Activated naive CD8-positive, alpha-beta T cell treated with anti-CD3 and anti-CD28 coated beads, Interleukin-2, amount 50 U/mL, for 16 hours (primary cell): ENCODE measurements at places on chromosomes 4 and X.

DNA sequence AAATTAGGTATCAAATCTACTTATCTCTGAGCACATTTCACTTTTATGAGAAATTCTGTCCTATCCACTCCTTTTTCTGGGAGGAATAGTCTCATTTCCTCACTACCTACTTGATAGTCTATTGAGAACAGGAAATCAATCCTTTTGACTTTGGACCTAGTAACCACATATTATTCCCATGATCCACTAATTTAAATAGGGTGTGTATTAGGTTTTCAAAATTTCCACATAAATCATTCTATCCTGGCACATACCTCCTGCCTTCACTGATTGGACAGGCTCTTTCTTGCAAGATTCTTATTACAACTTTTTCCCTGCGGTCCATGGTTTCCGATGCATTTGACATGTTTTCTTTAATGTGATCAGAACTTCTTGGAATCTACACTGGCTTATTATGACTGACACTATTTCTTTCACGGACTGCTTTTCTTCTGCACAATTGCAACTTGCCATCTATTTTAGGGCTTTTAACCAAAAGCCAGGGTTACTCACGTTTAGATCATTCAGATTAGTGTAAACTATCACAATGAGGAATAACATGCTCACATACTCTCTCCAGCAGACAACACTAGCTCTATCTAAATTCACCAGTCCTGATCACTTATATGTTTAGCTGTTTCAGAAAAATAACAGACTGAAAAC is 419.9 kb upstream of the SLIT2 start:
- DNase-seq, result no peak

GRCh38 chr4:33746979-33747378 is 2497.3 kb downstream of the ARAP2 start:
- DNase-seq, result no peak

GRCh38 chr4:101081695-101082369 is 265.5 kb downstream of the PPP3CA start:
- no peak for DNase-seq

DNA sequence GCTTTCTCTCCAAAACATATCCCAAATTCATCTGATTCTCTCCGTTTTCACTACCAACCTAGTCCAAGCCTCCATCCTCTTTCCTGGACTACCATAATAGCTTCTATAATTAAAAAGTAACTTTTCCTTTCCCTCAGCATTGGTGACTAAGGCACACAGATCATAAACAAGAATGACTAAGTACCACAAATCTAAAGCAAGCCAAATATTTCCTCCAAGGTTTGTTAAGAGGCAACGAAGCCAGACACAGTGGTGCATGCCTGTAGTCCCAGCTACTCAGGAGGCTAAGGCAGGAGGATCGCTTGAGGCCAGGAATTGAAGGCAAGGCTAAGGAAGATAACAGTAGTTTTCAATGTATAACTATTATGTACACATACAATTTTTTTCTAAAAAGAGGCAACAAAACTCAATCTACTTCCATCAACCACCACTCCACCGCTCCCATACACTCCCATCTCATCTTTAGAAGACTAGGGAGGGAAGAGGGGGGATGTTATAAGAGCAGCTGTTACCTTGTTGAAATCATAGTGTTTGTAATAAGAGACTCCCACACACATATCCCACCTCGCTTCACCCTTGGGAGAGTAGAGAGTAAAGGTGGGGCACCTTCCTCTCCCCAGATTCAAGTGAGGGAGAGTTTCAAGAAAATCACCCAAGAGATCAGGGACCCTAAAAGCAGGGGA is 4.2 kb upstream of the JCHAIN start:
- no peak for DNase-seq

- no peak for DNase-seq
Observed at GRCh38 chrX:106862972-106863688, 40.0 kb downstream of the RIPPLY1 start.

DNA sequence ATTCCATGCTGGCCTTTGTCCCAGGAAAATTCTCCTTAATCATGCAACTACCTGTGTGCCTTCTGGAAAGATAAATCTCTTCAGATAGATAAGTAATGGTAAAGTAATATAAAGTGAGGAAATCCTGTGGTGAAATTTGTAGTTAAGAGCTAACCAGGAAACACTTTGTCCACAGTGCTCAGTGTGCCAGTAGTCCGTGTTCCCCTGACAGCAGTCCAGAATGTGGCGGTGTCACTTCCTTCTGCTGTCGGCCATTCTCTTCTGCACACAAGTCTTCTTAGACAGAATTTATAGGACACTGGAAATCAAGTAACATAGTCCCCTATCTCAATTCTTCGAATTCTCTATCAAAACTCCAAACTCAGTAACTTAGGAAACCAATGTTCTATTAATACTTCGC is 5.7 kb upstream of the CXXC4 start:
- DNase-seq, result no peak

DNA sequence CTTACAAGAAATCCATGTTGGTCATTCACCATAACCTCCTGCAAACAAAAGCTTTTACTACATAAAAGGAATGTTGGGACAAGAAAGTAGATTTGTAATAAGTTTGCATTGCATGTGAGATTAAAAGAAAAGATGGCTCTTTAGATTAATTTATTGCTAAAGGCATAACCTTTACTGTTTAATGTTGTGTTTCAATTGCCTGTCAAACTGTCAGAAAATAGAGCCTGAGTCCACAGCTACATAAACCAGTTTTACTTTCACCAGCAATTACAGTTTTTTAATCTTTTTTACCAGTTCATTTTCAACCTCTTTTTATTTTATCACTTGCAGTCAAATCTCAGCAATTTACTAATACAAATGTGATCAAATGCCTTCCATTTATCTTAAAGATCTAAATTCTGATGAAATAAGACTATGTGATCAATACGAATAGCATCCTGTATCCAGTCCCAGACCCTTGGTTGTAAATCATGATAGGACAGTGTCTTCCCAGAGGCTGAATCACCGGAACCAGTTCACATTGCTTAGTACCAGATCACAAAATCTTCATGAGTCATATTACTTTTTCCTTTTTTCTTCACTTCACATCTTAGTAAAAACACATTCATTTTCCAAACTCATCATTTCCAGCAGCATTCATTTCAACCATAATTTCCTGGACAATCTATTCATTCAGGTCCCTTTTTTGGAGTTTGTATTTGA is 95.4 kb upstream of the FRG1 start:
- DNase-seq, result no peak

GRCh38 chrX:7362111-7362510 is 214.2 kb upstream of the PUDP start:
- DNase-seq, result no peak

- DNase-seq, result no peak
Observed at GRCh38 chr4:99652596-99653436, 4.8 kb downstream of the C4orf54 start.

GRCh38 chr4:3305610-3306371 is 13.0 kb downstream of the RGS12 start:
- DNase-seq, result no peak

GRCh38 chrX:23752740-23753415 is 9.8 kb upstream of the ACOT9 start:
- no peak for DNase-seq

DNA sequence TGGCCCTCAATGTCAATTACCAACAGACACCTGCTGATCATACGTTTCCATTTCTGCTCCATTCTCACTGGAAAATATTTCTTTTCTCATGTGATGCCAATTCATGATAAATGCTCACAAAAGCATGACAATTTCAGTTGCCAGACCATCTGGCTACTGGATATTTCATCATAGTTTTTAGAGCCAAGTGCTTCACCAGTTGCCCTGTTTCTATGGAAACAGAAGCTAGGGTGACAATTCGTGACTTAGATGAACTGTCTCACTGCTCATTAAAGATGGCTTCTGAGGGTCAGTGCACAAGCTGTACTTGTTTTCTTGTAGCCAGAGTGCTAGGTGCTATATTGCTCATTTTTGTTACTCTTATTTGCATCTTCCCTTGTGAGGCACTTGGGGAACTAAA is 184.9 kb downstream of the COMMD8 start:
- DNase-seq, result no peak

GRCh38 chrX:111731351-111731750 is 50.4 kb downstream of the ALG13 start:
- DNase-seq, result no peak

GRCh38 chr4:33085709-33086108 is 2365.5 kb downstream of the PCDH7 start:
- no peak for DNase-seq

GRCh38 chr4:184756399-184756798 is 22.5 kb upstream of the CENPU start:
- no peak for DNase-seq

DNA sequence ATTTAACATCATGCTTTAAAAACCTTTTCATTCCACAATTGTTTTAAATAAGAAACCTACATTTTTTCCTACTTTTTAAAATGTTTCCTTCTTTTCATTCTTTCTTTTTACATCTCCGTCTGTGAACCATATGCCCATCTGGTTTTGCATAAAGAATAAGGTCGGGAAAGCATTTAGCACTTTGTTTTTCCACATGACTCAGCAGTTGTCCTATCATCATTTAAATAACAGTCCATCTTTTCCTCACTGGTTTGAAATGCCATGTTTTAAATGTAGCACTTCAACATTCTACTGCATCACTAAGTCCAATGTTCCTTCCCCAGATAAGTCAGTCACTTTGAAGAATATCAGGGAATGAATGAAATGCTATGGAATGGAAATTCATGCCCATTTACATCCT is 128.4 kb downstream of the SH3RF1 start:
- DNase-seq, result no peak

GRCh38 chrX:109966246-109966645 is 36.7 kb upstream of the TMEM164 start:
- DNase-seq, result no peak

DNA sequence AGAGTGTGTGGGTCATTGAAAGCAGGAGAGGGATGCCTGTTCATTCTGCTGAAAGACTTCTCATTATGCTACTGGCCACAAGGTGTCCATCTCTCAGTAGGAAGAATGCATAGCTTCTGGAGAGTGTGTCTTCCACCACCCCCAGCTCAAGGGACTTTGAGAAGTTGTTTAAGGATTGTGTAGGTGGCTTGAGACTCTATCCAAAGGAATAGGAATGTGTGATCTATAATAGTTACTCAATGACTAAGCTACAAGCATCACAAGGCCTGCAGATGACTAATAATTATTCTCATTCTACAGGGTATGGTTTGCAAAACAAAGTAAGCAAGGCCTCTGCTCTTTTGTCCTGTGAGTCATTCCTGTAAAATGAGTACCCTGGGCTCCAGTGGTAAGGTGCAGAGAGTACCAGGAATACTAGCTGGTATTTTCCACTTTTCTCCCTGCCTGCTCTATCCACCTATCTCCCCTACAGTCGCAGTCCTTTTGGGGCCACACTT is 279.8 kb upstream of the BOD1L1 start:
- DNase-seq, result no peak

DNA sequence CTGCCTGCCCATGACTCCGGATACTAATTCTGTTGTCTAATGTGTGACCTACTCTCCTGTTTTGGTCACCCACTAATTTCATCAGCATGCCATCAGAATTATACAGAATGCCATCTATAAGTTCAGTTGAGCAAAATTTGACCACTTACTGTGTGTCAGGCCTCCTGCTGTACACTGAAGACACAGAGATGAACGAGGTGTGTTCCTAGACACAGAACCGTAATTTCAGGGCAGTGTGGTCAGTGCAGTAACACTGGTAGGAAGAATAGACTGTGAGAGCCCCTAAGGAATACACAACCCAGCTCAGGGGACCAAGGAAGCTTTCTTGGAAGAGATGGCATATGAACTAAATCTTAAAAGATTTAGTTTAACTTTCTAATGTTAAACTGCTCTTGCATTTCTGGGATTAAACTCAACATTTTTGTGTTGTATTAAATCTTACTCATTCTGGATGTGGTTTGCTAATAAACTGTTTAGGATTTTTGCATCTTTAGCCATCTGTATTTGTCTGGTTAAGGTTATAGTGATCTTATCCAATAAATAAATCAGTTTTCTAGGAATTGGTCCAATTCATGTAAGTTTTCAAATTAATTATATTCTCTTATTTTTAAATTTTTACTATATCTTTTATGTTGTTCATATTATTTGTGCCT is 34.3 kb downstream of the KANTR start:
- DNase-seq, result no peak

DNA sequence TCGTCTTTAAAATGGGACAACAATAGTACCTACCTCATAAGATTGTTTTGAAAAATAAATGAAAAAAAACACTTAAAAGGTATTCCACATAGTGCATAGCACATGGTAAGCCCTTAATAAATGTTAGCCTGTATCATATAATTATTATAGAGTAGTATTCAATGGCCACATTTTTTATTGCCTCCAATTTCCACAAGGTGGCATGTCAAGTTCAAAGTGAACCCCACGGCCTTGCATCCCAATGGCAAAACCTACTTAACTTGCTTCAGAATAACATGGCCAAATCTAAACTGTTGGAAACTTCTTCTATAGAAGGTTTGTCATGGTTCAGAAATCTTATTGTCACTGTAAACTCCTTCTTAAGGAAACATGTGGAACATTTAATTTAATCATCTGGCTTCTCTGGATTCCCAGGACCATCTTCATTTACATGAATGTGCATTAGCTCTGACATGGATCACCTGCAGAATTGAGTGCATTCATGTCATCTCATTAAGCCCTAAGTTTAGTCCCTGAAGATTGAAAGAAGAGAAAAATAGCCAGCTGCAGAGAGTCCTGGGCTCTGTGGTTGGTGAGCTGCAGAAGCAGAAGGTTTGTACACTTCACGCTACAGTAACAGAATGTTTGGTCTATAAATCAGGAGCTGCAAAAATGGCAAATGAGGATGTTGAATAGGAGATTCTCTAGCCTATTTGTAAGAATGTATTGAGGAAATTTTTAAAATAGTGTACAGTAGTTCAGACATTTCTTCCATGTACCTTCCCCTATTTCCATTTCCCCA is 61.0 kb downstream of the ANXA3 start:
- DNase-seq, result no peak

DNA sequence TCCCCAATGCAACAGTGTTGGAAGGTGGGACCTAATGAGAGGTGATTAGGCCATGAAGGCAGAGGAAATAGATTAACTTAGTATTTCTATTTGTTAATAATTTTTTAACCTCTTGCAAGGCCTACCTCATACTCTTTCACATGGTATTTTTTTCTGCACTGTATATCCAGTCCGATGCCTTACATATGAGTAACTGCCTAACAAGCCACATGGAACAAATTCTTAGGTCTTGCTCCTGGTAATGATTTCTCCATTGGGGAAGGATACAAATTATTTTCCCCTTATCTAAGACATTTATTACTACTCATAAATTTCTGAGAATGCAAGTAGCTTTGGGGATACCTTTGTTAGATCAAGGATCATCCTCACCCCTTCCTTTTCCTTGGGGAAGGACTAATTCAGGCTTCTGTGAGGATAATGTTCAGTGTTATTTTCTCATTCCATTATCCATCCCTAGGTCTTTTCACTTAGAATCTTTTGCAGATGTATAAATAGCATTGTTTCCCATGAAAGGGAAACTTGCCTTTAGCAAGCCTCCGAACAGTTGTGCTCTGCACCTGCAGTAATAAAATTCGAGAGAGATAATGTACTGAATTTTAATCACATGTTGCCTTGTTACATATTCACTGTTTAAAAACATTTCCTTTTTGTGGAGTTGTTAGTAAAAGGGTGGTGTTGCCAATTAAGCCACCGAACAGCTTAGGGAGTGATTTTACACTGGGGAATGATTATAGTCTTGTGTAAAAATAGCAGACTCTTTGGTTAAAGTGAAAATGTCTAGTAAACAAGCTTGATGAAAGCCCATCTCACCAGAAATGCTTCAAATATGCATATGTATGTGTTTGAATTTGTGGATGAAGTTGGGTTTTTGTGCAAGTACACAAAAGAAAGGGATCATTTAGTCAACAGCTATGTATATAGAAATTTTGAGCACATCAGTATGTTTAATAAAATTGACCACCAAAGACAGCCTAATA is 89.9 kb downstream of the CFAP299 start:
- no peak for DNase-seq
